Chondrocyte (in vitro differentiated cells): ENCODE measurements at places on chromosomes 3 and 15. TPM values are rescaled to one million over a fixed set of nuclear protein-coding genes. Genes with fewer than 3 reads are reported as not detected.
A peak's percentile ranks its signal among the peaks of the same experiment; 100 is the strongest.

DNA sequence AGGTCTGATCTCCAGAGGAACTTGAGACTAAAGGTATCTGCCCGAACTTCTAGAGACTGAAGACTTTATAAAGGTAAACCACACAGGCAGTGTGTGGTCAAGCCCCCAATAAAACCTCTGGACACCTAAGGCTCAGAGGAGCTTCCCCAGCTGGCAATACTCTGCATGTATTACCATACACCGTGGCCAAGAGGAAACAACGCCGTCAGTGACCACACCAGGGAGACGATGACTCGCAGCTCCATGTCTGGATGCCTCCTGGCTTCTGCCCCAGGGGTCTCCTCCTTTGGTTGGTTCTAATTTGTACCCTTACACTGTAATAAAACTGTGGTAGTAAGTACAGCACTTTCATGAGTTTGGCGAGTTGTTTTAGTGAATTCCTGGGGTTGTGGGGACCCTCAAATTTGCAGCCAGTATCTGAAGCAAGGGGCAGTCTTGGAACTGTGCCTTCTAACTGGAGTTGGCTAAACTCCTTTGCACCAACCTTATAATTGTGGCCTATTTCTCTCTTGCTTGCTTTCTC, 32.1 kb upstream of the BCL2L10 start:
- peaks cover 22% of the 10 kb centered on the region for H3K4me1 ChIP-seq
- no peaks in the 10 kb centered on the region for H3K27me3 ChIP-seq
- peak overlapping the region; percentile 74 for H3K27ac ChIP-seq
- DNase-seq: no peak

DNA sequence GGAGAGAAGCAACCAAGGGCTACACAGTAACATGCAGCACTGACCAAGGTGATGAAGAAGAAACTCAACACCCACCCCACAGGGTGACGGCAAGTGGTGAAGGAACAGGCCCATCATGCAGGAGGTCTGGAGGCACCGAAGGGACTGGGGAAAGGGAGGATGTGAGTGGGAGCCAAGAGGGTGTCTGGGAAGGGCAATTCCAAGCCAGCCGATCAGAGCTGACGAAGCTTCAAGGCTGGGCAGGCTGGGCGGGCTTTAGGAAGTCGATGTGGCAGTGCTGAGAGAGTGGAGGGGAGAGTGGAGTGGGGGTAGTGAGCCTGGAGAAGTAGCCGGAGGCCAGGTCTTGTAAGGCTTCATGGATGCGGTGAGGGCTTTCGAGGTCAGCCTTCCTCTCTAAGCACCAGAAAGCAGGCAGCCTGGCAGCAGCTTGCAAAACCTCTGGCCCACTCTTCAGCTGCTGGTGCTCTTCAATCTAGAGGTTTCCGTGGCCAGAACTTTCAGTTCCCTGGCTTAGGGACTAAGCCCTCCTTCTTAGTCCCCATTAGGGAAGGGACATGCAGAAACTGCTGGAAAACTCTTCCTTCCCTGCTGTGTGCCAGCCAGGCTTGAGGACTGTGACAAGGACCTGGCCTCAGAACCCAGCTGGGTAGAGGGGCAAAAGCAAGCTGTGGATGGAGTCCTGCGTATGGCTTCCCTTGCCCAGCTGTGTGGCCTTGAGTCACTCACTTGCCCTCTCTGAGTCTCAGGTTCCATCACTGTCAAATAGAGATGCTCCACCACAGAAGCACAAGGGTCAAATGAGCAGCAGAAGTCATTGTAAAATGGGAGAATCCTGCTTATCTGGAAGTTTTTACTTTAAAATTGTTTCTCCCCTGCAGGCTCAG, 72.1 kb downstream of the TLE3 start:
- H3K27me3 ChIP-seq: peaks cover 38% of the 10 kb centered on the region
- H3K36me3 ChIP-seq: no peaks in the 10 kb centered on the region
- H3K4me3 ChIP-seq: no peak overlapping the region
- DNase-seq: no peak

GRCh38 chr3:24951180-24951579, 456.5 kb upstream of the THRB start:
- no peak for DNase-seq
- H3K27ac ChIP-seq: no peak overlapping the region
- H3K27me3 ChIP-seq: no peaks in the 10 kb centered on the region
- no peaks in the 10 kb centered on the region for H3K36me3 ChIP-seq
- no peak overlapping the region for H3K4me3 ChIP-seq
- peaks cover 2% of the 10 kb centered on the region for H3K4me1 ChIP-seq

Gene PAK6
- 0.37 to 0.41 TPM in 2 of 3 replicates, not detected in the other for total RNA-seq

Gene SLC9A9
- total RNA-seq: 2.5 to 5.5 TPM (median 2.6 TPM) in 3 replicates

Gene NPRL2
- total RNA-seq: 19.8 to 26.9 TPM (median 21.7 TPM) in 3 replicates
